Heart right ventricle (tissue), 16 donors: ENCODE measurements at places on chromosomes 2 and 18. TPM values are rescaled to one million over a fixed set of nuclear protein-coding genes. Genes with fewer than 3 reads are reported as not detected.

The GAL3ST2 gene
- total RNA-seq, result not detected

DNA sequence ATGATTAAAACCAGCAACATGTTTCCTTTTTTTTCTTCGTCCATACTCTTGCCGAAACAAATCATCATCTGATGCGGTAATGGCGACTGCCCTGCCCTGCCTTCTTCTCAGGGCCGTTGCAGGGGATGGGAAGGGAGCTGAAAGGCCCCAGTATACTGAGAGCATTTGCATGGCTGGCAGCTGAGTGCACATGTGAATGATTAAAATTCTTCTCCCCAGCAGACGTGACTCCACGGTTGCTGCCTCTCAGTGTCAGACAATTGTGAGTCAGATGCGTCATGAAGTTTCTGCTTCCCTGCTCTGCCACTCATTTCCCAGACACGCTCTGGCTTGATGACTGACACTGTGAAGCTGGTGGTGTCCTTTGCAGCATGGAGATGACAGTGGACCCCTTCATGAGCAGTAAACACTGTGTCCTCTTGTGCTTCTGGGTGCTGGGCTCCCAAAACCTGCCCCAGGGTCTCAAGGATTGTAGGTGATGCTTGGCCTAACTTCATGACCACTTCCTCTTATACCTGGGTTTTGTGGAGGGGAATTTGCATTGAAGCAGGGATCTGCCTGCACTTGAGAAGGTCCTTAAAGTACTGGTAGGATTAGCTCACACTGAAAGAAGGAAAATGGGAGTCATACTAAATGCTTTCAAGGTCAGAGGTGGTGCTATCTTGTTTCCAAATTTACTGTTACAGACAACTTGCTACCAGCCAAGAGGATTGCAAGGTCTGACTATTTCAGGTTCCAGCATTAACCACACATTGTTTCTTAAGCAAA lies 222.5 kb upstream of the COPS8 start:
- DNase-seq, result no peak

- no peak for DNase-seq
These were observed 27.4 kb upstream of the PPP3R1 start for GRCh38 chr2:68279691-68280090.

The HSBP1L1 gene
- 7.8 TPM for total RNA-seq

GRCh38 chr18:36744261-36744876 lies 84.4 kb downstream of the TPGS2 start:
- DNase-seq, result no peak

The COLEC11 gene
- total RNA-seq, result 4.5 TPM

The CAPN13 gene
- not detected for total RNA-seq

The FEV gene
- not detected for total RNA-seq

The ASXL3 gene
- total RNA-seq, result 4.1 TPM

DNA sequence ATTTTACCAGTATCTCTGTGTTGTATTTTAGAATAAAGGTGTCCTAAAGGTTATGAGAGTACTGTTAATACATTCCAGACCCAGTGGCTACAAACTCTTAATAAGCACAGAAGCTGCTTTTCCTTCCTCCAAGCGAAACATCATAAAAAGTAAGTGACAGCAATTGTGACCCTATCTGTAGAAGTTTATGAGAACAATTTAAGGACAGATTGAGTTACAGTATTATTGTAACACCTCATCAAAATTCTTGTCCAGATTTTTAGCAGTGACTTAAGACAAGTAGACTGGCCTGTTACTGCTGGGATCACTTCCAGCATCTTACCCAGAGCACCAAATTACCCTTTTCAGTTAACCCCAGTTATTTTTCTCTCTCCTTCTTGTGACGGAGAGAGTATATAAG lies 154.6 kb downstream of the ERBB4 start:
- no peak for DNase-seq

DNA sequence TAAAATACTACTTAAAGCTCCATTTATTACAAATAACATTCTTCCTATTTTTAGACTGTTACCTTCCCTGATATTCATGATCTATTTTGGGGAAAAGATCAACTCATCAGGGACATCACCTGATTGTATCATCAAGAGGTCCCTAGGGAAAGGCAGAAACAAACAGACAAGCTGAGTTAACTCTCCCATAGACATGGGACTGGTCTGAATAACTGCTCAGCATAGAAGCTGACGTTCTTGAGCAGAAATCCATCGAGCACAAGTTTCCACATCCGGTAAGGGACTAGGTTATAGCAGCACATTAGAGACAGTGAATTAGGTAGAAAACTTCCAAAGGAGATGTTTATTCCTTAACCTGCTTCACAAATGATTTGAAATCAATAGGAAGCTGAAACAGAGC lies 1100.4 kb upstream of the SLC39A10 start:
- no peak for DNase-seq

The HOXD13 gene
- not detected for total RNA-seq

GRCh38 chr2:47201224-47201623 lies 46.1 kb upstream of the STPG4 start:
- no peak for DNase-seq

GRCh38 chr2:100408104-100408503 lies 9.4 kb downstream of the CHST10 start:
- peak; percentile 19 for DNase-seq

DNA sequence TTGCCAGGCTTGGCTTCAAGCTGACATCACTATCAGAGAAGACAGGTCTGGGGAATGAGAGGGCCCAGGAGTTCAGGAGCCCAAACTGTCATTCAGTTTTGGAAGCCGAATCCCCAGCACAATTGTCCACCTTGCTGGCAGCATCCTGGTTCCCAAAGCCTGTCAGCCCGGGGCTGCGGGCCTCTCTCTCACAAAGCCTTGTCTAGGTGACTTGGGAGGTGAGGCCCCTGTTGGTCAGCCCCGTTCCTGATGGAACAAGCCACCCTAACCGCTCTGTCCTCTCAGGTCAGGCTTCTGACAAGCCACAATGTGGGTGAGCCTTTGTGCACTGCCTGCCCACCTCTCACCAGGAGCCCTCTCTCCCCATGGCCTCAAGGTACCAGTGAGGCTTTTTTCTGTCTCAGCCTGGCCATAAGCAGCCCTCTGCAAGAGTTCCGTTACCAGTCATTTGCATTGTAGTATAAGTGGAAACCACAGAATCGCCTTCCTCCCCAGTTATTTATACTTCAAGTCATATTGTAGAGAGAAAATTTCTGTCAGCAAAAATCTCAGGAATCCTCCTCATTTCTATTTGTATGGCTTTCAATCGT lies 100.6 kb downstream of the MSH2 start:
- DNase-seq, result no peak

DNA sequence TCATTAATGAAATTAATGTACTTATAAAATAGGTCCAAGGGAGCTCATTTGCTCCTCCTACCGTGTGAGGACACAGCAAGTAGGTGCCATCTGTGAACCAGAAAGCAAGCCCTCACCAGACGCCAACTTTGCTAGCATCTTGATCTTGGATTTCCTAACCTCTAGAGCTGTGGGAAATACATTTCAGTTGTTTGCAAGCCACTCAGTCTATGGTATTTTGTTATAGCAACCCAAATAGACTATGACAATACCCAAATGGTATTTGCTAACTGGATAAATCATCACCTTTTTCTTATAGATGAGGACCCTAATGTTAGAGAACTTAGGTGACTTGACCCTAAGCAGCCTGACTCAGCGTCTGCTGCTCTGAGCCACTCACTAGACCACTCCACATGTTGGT lies 379.6 kb downstream of the HRH4 start:
- DNase-seq, result no peak

GRCh38 chr2:225764346-225764745 lies 364.8 kb downstream of the NYAP2 start:
- DNase-seq, result no peak

GRCh38 chr2:98937906-98938305 lies 1.9 kb upstream of the CRACDL start:
- no peak for DNase-seq

- DNase-seq, result no peak
These were observed 392.7 kb upstream of the ID2 start for GRCh38 chr2:8289111-8289510.

The KIAA2012 gene
- not detected for total RNA-seq

GRCh38 chr2:98896416-98896815 lies 39.6 kb downstream of the CRACDL start:
- no peak for DNase-seq
